Upper lobe of right lung (tissue), 1 donor: ENCODE measurements at places on chromosomes 1 and 21. TPM values are rescaled to one million over a fixed set of nuclear protein-coding genes. Genes with fewer than 3 reads are reported as not detected.

DNA sequence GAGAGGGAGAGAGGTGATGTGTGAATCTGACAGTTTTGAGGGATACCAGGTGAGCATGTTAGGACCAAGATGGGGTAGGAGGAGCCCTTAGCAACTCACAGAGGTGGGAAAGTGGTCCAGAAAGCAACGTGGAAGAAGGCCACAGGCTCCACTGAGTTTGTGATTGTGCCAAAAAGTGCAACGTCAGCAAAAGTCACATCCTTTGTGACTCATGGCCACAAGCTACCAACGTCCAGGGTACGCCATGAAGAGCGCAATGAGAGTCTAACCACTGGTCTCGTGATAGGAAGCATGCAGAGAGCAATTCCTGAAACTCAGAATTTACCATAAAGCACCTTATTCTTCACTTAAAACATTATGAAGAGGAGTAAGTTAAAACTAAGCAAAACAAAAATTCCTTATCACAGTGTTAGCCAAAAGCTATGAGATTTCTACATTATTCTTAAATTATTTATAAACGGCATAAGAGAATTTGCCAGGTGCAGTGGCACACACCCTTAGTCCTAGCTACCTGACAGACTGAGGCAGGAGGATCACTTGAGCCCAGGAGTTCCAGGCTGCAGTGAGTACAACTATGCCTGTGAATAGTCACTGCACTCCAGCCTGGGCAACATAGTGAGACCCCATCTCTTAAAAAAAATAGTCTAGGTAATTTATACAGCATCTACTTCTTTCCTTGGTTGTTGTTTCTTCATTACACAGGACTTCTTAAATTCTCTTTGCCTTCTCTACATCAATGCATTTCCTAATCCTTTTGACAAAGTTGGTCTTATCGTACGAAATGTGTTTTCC lies 55.2 kb downstream of the COLGALT2 start:
- H3K4me1 ChIP-seq = no peaks in the 10 kb centered on the region
- no peaks in the 10 kb centered on the region for H3K27me3 ChIP-seq
- no peaks in the 10 kb centered on the region for H3K36me3 ChIP-seq
- no peak for DNase-seq
- H3K4me3 ChIP-seq = no peak overlapping the region

- no peak overlapping the region for H3K4me3 ChIP-seq
- DNase-seq = no peak
- no peaks in the 10 kb centered on the region for H3K36me3 ChIP-seq
- no peaks in the 10 kb centered on the region for H3K27me3 ChIP-seq
These were observed 329.4 kb downstream of the AGBL4 start for GRCh38 chr1:49694251-49694827.

DNA sequence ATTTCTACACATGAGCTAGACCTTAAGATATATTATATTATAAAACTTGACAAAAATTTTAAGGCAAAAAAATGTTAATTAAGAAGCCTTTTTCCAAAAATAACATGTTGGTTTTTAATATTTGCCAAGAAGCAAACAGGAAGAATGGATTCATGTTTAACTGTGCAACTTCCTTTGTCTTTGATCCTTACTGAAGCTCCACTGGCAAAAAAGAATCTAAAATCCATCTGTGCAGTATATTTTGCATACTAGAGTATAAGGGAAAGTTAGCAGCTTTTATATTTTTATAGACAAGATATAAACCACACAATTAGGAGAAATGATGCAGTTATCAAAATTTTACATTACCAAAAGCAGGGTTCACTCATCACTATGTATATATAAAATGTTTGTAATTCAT lies 76.9 kb upstream of the RGS18 start:
- no peaks in the 10 kb centered on the region for H3K4me1 ChIP-seq
- no peaks in the 10 kb centered on the region for H3K27me3 ChIP-seq
- no peaks in the 10 kb centered on the region for H3K36me3 ChIP-seq
- H3K27ac ChIP-seq = no peak overlapping the region
- DNase-seq = no peak
- no peak overlapping the region for H3K4me3 ChIP-seq

- H3K27ac ChIP-seq = no peak overlapping the region
- no peak overlapping the region for H3K4me3 ChIP-seq
- no peaks in the 10 kb centered on the region for H3K4me1 ChIP-seq
- DNase-seq = no peak
- no peaks in the 10 kb centered on the region for H3K36me3 ChIP-seq
These were observed 122.9 kb downstream of the NUF2 start for GRCh38 chr1:163444665-163445064.

DNA sequence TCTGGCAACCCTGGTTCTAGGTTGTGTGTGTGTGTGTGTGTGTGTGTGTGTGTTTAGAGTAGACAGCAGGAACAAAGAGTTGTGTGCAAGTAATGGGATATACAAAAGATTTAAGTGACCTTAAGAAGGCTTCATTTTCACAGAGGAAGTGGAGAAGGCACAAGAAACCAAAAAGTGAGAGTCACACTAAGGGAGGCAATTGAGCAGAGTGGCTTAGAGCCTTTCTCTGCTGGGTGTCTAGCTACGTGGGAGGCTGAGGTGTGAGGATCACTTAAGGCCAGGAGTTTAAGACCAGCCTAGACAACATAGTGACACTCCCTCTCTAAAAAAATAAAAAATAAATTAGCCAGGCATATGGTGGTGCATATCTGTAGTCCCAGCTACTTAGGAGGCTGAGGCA lies 44.4 kb upstream of the HAO2 start:
- H3K27me3 ChIP-seq = peaks cover 5% of the 10 kb centered on the region
- H3K36me3 ChIP-seq = no peaks in the 10 kb centered on the region
- H3K27ac ChIP-seq = no peak overlapping the region
- no peaks in the 10 kb centered on the region for H3K4me1 ChIP-seq

RCAN3 gene
- 11.3 TPM for total RNA-seq

DNA sequence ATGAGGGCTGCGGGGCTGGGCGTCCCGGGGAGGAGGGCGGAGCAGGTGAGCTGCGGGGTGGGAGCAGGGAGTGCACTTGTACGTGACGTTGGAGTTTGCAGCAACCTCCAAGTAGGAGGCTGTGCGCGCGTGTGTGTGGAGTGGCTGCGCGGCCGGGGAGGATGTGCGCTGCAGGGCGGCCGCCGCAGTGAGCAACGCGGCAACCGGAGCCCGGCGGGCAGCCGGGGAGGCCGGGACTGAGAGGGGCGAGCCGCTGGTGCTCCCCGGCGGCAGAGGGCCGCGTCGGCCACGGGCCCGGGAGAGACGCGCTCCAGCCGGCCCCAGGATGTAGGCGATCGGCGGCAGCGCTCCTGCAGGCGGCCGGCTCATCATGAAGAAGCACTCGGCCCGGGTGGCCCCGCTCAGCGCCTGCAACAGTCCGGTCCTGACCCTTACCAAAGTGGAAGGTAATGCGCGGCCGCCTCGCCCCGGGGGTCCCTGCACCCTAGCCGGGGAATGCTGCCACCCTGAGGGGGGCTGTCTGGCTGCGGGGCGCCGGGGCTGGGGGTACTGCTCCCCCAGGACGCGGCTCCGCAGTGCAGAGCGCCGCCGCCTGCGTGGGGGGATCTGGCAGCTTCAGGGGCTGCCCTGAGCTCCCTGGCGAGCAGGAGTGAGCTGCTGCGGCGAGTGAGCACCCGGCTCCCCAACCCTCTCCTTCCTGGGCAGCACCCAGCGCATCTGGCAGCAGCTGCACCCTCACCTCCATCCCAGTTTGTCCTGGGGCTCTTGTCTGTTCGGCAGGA lies 158.9 kb upstream of the COA6 start:
- no peak overlapping the region for H3K27ac ChIP-seq
- no peaks in the 10 kb centered on the region for H3K36me3 ChIP-seq
- peak overlapping the region; percentile 47 for H3K4me3 ChIP-seq
- peaks cover 5% of the 10 kb centered on the region for H3K4me1 ChIP-seq
- DNase-seq = peak; percentile 85

LCE1D gene
- not detected for total RNA-seq
